ENCODE measurements at places on chromosomes 5 and 9.

DNA sequence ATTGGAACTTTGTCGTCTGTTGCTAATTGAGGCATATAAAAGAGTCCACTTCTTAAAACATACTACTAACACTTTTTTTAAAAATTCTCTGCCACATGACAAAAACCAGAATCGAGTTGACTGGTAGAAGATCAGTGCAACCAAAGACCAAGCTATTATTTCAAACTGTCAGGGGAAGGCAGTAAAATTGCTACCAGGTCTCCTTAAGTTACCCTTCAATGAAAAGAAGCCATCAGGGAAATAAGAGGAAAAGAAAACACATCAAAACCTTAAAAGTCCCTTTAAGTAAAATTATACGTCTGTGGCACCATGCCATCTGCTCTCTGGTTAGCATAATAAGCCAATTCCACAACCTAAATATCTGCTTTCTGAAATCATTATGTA, 9.6 kb downstream of the ZNF608 start:
- no peak for DNase-seq

GRCh38 chr5:99019254-99019653, 90.4 kb upstream of the CHD1 start:
- DNase-seq, result no peak

DNA sequence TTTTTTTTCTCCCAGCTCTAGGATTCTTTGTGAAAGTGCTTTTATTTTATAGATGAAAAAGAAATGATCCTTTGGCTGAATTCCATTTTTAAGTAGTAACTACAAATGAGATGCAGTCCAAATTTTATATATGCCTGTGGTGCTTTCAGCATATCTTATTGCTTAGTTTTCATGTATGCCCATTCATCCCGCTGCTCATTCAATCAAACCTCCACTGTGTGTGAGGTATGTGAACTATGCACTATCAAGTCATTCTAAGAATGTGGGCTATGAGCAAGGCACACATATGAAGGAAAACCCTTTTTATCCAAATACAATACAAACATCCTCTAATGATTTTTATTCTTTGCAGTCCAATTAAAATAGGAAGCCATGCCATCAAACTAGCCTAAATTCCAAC, 1069.1 kb upstream of the DMAC1 start:
- no peak for DNase-seq

GRCh38 chr5:129112295-129112694, 17.7 kb downstream of the ISOC1 start:
- DNase-seq, result no peak

DNA sequence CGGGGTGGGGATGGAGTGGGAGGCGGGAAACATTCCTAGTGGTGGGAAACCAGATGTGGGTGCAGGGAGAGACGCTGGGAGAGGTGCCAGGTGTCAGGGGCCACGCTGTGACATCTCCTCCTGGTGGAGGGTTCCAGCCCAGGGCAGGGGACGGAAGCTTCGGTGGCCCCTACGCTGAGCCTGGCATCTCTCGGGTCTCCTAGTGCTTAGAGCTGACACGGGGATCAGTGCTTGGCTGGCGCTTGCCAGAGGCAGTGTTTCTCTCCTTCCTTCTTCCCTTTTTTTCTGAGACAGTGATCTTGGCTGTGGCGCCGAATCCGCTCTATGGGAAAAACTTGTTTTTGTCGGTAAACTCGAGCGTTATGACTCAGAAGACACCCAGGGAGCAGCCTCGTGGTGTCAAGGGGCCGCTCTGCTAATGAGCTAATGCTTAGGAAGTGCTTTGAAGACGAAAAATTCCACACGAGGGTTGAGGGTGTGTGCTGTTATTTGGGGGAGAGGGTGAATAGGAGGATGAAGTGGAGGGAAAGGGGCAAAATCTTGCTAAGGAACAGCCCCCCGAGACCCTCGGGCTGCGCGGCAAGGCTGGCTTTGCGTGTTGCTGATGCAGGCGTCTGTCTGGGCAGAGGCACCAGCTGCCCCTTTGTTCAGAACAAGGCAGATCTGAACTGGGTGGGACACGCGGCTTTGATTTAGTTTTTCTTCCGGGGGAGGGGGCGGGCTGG, 20.4 kb upstream of the IER5L start:
- no peak for DNase-seq

DNA sequence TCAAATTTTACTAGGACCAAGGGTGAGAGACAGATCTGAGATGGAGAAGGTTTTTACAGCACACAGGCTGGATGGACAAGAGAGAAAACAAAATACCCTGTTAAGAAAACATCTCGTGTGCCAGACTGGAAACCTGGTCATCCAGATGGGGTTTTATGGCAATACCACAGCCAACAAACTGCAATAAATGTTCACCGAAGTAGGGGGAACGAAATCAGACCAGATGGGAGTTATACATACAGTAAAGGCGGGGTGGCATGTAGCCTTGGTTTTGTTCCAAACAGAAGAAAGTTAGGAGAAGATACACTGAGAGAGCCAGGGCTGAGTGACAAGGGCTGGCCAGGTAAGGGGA, 63.3 kb downstream of the DCP2 start:
- DNase-seq, result no peak

- no peak for DNase-seq
These were observed 35.1 kb upstream of the KCNIP1 start for GRCh38 chr5:170468633-170469285.

DNA sequence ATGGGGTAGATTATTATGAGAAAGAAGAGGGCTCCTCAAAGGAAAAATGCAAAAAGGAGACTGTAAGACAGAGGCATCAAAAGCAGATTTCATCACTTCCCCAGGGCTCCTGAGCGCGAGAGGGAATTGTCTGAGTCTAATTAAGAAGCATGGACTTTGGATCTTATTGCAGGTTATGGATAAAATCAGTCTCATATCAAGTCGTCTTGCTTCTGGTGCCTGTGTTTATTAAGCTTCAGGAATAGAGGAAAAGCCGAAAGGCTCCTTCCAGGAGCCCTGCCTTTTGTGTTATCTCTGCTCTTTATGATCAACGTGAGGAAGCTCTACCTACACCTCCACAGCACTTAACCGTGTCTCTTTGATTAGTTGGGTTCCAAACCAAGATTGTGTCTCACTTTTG, 25.0 kb upstream of the SEMA5A start:
- DNase-seq, result no peak

DNA sequence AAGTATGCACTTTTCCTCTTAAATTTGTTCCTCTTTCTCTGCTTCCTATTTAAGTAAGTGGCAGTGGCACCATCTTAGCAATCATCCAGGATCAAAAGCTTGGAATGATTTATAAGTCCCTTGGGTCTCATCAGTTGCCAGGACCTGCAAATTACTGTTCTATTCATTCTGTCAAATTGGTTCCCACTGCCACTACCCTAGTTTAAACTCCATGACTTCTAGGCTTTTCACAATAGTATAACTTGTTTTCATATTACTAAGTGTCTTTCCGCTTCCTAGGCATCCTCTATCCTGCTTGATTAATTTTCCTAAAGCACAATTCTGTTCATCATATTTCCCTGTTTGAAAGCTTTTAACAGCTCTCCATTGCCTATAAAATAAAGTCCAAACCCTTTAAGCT, 363.9 kb upstream of the MEF2C start:
- DNase-seq, result no peak

DNA sequence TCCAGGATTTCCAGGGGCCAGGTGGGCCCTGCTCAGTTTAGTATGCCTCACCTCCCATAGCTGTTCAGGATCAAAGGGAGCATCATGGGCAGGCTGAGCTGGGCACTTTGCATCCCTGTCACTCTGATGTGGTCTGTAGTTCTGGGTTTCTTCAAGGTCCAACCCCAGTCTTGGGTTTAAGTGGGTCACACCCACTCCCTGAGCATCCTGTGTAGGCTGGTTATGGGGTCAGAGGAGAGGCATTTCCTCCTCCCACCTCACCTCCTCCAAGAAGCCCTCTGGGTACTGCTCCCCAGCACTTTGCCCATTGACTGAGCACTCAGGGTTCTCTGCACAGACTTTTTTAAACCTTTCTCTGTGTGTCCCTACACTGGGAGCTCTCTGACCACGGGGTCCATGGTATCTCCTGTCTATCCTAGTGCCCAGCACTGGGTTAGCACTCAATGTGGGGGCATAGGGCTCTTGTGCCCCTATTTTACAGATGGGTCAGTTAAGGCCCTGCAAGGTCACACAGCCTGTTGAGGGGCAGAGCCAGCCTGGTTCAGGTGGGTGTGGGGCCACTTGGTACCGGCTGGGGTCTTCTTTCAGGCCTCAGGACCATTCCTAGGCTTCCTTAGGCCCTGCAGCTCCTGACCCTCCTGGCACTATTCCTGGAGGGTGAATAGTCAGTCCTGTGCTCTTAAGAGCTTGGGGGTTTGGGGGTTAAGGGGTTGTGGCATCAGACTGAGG, 19.0 kb downstream of the CXXC5 start:
- DNase-seq, result no peak

DNA sequence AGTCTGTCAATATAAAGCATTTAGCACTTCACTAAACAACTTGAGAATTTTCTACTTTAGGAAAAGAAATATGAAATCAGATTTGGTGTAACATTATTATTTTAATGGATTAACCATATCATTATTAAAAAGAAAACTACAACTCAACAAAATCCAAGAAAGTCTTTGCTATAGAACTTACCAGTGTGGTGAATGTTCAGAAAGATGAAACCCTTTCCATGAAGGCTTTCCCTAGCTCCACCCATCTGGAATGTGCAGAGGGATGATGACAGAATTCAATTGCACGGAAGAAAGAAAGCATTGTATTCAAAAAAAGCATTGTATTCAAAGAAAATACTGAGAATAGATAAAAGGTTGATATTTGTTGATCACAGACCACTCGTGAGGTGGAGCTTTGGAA, 328.6 kb upstream of the NUDT12 start:
- DNase-seq, result no peak

DNA sequence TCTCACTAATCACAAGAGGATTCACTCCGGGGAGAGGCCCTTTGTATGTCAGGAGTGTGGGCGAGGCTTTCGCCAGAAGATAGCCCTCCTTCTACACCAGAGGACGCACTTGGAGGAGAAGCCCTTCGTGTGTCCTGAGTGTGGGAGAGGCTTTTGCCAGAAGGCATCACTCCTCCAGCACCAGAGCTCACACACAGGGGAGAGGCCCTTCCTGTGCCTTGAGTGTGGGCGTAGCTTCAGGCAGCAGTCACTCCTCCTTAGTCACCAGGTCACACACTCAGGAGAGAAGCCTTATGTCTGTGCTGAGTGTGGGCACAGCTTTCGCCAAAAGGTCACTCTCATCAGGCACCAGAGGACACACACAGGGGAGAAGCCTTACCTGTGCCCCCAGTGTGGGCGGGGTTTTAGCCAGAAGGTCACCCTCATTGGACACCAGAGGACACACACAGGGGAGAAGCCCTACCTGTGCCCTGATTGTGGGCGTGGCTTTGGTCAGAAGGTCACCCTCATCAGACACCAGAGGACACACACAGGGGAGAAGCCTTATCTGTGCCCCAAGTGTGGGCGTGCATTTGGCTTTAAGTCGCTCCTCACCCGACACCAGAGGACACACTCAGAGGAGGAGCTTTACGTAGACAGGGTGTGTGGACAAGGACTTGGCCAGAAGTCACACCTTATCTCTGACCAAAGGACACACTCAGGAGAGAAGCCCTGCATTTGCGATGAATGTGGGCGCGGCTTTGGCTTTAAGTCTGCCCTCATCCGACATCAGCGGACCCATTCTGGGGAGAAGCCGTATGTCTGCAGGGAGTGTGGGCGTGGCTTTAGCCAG, 27.8 kb downstream of the NUTM2F start:
- no peak for DNase-seq

- DNase-seq, result no peak
These were observed 1049.0 kb downstream of the PTPRD start for GRCh38 chr9:9563817-9564216.

- no peak for DNase-seq
These were observed 624.2 kb downstream of the MTRR start for GRCh38 chr5:8493176-8493575.
